Uterine smooth muscle cell (primary cell): ENCODE measurements at places on chromosomes 13 and 19. TPM values are rescaled to one million over a fixed set of nuclear protein-coding genes. Genes with fewer than 3 reads are reported as not detected.

LINGO3 gene
- under 0.01 TPM in 1 of 2 replicates, not detected in the other for total RNA-seq

INAFM1 gene
- 2.4 and 3.1 TPM in 2 replicates for total RNA-seq

TMEM86B gene
- 1.6 and 1.7 TPM in 2 replicates for total RNA-seq

C1QTNF9B gene
- 0.37 and 1.2 TPM in 2 replicates for total RNA-seq
